Activated T-cell treated with anti-CD3 and anti-CD28 coated beads, Interleukin-2, amount 50 U/mL, for 48 hours (primary cell): ENCODE measurements at places on chromosomes 4 and X.

DNA sequence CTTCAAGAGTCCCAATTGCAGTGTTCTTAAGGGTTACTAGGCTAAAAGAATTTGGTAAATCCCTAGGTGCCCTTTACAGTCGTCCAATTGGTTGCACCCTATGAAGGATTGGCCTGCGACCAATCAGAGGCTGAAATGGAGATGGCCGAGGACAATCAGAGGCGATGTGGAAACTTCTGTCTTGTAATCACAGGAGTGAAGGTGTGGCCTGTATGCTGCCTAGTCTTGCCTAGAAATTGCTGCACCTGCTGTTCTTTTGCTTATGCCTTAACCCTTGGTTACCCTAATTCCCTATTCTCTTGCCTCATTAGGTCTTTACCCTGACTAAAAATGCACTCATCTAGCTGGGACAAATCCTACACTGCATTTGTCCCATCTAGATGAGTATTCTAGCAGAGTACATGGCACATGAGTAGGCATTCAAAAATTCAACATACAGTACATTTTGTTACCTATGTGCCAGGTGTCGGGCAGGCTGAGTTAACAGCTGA is 1.0 kb upstream of the DCK start:
- DNase-seq: no peak

DNA sequence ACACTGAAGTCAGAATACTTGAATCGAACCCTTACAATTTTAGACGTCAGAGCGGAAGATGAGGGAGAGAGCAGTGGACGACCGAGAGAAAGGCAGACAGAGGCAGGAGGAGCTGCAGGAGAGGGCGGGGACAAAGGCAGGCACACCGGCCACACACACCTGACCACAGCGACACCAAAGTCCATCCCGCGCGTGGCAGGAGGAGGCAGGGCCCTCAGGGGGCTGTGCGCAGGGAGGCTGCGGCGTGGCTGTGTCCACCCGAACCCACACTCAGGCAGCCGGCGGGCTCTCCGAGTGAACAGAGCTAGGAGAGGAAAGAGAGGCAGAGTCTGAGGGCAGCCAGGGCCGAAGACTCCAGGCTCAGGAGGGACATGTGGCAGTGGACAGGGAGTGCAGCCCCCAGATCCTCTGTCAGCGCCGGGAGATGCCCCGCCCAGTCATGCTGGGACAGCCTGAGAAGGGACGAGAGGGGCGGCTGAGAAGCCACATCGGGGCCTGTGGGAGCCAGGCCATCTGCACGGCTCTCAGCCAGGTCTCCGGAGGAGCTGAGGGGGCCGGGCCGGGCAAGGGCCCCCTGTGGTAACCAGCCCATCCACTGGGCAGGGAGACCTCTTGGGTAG is 20.1 kb downstream of the GAK start:
- DNase-seq: no peak

DNA sequence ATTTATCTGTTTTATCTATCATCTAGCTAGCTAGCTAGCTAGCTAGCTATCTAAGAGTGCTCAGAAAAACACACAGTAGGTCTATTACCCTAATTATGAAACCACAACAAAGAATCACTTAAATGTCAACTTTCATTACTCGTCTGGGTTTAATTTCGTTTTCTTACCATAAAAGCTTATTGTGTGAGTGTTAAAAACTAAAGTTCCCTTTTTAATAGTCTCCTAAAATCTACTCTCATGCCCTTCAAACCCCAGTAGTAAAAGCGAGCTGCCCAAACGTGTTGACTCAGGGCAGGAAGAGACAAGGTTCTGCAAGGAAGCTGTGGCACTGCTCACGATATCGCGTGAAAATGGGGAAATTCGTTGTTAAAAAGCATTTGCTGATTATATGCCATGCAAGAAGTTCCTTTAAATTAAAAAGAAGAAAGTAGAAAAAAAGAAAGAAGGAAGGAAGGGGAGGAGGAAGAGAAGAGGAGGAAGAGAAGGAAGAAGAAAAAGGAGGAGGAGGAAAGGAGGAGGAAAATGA is 595 bp downstream of the MBNL3 start:
- DNase-seq: peak; percentile 34

DNA sequence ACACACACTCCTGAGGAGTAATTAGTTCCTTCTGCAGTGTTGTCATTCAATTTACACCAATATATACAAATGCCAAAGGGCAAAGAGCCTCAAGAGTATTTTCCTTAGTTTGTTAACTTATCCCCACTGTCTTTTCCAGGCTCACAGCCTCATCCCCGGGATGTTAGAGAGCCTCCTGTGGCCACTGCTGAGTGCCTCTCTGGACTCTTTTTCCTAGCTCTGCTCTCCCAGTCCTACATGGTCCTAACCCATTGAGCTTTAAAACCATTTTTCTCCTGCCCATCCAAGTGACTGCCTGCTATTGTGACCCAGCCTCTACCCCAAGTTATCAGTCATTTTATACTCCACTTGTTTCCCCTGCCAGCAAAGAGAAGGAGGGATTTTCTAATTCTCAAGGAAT is 23.5 kb upstream of the TTC29 start:
- no peak for DNase-seq

DNA sequence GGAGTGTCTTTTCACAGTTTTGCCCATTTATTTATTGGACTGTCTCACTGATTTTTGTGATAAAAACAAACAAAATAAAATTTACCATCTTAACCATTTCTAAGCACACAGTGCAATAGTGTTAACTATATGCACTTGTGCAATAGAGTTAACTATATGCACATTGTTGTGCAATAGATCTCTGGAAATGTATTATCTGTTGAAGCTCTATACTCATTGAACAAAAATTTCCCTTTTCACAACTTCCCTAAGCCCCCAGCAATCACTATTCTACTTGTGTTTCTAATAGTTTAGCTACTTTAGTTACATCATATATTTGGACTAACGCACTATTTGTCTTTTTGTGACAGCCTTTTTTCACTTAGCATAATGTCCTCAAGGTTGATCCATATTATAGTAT is 59.7 kb upstream of the BEX4 start:
- DNase-seq: no peak

DNA sequence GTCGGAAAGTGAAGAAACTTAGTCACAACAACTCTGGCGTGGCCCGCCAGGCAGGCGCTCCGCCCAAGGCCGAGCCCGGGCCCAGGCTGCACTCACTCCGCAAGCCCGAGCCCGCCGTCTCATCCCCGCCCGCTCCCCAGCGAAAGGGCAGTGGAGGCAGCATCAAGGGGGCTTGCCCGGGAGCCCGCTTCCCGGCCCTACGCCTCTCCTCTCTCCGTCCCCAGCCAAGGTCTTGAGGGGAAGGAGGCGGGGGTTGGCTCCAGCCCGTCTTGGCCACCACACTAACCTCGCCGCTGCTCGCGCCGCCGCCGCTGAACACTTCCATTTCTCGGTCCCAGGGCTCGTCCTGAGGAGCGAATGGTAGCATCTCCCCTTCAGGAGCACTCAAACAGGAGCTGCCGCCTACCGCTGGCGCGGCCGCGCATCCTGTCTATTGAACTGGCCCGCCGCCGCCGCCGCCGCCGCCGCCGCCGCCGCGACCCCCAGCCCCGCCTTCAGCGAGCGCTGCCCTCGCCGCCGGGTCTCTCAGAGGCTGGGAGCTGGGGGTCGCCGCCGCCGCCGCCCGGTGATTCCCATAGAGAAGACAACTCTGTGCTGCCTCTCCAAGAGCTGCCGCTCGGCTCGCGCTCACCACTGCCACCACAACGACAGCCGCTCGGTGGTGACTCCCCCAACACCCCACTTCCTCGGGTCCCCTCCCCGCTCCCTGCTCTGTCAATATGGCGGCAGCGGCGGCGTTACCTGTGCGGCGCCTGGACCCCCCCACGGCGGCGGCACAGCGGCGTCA is at the start of gene RPS6KA6:
TSS of gene RPS6KA6 (minus strand) at position 667 of the 787 bp plus-strand sequence. CDS start at position 367, 300 bp downstream.
- DNase-seq: peak; percentile 17

- no peak for DNase-seq
Measured at GRCh38 chrX:50067435-50068284, 133.1 kb downstream of the AKAP4 start.

DNA sequence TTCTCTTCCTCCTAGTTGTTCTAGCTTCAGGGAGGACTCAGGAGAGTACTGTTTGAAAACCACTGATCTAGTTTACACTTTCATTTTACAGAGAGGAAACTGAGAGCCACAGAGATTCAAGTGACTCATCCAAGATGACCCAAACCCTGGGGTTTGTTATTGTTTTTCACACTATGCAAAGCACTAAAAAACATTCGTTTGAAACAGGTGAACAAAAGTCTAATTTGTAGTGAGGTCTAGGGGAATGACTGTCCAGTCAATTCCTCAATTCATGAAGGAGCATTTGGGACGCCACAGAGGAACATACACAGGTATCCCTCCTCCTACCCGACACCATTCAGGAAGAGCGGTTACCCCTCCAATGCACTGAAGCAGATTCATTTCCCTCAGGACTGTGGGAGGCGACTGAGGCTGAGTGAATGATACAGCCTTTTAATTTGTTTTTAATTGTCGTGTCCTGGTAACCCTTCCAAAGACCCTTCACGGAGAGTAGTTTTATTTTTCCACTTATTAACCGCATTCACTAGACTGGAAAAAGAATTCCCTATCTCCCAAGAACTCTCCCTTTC is 30.3 kb downstream of the TLR10 start:
- no peak for DNase-seq

DNA sequence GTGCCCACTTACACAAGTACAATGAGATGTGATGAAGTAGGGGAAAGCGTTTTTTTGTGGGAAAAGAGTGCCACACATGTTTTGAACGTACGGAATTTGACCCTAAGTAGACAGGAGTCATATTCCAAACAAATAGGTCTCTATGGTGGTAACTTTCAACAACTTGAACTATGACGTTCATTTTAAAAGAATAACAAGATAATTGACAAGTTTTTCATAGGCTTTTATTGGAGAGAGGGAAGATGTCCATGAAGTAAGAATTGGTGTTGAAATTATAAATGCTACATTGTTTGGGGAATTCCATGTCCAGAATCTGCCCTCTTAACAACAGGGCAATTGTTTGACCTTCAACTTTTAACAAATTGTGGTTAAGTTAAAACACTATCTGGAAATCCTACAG is 126.5 kb downstream of the GASK1B start:
- no peak for DNase-seq

GRCh38 chr4:156981262-156981769 is 9.7 kb upstream of the PDGFC start:
- DNase-seq: no peak

DNA sequence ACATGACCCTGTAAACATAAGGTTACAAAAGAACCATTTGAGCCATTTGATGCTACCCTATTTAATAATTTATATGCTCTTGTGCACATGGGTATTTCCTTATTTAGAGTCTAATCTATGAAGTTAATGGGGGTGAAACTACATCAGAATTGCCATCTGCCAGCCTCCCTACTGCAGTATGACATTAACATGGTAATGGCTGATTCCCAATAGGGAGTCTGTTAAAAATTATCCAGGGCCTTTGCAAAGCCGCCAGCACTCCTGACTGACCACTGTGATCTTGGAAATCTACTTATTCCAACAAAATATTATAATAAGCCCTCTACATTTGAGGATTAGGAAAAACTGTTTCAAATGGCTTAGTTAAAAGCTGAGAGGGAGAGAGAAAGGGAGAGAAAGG is 153.7 kb downstream of the CLCN4 start:
- no peak for DNase-seq

DNA sequence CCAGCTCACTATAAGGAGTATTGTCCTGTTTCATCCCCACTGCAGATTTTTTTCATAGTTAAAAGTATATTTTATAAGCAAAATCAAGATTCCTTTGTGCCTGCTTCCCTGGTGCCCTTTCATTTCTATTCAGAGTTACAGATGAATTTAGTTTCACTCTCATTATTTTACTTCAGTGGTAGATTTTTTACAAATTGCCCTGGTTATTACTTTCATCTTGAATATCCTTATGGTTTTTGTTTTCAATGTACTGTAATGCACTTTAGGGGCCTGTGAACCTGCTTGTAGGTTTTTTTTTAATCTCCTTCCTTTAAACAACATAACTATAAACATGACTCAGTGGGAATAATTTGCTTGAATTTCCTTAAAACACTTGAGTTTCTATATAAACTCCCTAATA is 126.8 kb downstream of the GPR143 start:
- no peak for DNase-seq

DNA sequence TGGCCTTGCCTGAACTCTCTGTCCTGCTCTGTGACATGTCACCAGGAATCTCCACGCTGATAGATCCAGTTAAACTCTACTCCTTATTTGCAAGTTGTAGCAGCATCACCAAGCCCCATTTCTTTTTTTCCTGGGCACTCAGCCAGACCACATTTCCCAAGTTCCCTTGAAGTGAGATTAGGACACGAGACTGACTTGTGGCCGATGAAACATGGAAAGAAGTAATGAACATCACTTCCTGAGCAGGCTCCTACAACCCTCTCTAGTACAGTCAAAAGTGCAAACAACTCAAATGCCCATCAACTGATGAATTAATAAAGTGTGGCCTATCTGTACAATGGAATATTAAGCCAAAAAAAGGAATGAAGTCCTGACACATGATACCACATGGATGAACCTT is 74.6 kb downstream of the MAP3K15 start:
- DNase-seq: no peak

DNA sequence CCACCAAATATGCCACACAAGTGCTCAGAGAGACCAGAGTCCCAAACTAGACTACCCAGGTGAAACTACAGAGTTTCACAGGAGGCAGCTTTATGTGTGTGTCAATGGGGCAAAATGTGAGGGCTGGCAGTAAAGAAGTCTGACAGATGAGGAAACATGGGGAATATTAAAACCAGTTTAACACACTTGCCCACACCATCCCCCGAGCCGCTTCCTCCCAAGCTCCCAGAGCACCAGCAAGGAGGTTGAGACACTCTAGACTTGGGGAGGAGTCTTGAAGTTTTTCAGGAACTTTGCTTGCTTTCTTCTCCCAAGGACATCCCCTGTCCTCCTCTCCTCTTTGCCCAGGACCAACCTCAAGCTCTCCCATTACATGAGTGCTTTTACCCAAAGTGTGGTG is 94.7 kb upstream of the SPRY1 start:
- DNase-seq: no peak

- DNase-seq: no peak
Measured at GRCh38 chr4:139973015-139973414, 181.0 kb downstream of the MAML3 start.

GRCh38 chr4:122687531-122688061 is 44.9 kb upstream of the BBS12 start:
- DNase-seq: no peak

GRCh38 chr4:47468706-47469365 is 5.3 kb upstream of the COMMD8 start:
- no peak for DNase-seq

DNA sequence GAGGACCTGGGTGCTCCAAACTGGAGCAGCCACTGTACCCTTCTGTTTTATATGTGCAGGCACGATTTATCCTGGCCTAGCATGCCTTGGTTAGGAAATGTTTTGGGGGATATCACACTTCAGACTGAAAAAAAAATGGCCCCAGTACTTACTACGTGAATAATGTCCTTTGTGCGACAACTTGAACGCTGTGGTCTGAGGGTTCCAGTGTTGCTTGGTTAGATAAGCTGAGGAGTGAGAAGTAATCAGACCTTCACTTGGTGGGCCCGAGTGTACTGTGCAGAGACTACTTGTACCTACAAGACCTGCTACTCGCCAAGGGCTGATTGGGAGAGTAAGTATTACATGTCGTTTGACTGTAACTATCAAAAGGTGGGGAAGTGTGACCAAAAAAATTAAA is 678 bp downstream of the DNAAF6 start:
- no peak for DNase-seq
